HuH-7.5 (cell line): ENCODE measurements at places on chromosomes 12 and 14.

GRCh38 chr12:129245769-129246168 lies 392.5 kb downstream of the GLT1D1 start:
- DNase-seq = no peak

DNA sequence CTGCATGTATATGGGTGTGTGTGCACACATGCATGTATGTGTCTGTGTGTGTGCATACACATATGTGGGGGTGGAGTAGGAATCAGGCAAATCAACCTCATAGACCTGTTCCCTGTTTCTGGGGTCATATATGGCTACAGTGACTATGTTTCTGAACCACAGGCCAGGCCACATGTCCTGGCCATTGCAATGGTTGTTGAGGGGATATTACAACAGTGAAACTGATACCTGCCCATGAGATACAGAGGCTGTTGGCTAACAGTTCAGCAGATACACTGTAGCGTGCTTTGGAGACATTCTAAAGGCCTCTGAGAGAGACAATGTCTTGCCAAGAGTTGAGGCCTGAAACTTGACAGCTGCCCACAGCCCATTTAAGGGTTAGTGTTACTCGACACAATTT lies 47.3 kb upstream of the FOS start:
- DNase-seq = no peak

GRCh38 chr14:44700184-44700583 lies 193.1 kb upstream of the FSCB start:
- no peak for DNase-seq

DNA sequence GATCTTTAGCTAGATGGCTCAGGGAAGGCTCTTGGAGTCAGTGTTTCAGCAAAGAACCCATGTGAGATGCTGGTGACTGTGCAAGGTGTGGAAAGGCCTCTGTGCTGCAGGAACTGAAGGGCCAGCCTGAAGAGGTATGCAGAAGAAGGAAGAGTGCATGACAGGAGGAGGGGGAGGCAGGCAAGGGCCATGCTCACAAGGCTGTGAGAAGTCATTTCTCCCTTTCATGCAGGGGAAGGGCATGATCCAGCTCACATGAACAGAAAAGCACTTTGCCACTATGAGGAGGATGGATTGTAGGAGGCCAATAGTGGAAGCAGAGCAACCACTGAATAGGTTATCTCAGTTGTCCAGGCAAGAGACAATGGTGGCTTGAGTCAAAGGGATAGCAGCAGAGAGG lies 83.7 kb downstream of the SSPN start:
- no peak for DNase-seq

DNA sequence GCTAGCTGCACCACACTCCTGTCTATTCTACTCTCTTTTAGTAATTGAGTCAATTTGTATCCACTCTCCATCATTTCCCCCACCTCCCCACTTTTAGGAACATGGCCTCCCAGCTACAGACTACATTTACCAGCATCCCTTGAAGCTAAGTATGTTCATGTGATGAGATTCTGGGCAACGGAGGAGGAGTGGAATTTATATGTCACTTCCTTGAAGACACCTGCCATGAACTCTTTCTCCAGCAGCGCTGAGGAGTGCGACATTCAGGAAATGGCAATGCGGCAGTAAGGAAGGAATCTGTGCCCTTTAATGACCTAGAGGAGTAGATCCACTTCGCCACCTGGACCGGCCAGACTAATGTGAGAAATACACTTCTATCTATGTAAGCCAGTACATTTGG lies 243.7 kb upstream of the DIO2 start:
- DNase-seq = no peak

- no peak for DNase-seq
Observed at GRCh38 chr12:132427174-132427768, 62.7 kb upstream of the FBRSL1 start.

DNA sequence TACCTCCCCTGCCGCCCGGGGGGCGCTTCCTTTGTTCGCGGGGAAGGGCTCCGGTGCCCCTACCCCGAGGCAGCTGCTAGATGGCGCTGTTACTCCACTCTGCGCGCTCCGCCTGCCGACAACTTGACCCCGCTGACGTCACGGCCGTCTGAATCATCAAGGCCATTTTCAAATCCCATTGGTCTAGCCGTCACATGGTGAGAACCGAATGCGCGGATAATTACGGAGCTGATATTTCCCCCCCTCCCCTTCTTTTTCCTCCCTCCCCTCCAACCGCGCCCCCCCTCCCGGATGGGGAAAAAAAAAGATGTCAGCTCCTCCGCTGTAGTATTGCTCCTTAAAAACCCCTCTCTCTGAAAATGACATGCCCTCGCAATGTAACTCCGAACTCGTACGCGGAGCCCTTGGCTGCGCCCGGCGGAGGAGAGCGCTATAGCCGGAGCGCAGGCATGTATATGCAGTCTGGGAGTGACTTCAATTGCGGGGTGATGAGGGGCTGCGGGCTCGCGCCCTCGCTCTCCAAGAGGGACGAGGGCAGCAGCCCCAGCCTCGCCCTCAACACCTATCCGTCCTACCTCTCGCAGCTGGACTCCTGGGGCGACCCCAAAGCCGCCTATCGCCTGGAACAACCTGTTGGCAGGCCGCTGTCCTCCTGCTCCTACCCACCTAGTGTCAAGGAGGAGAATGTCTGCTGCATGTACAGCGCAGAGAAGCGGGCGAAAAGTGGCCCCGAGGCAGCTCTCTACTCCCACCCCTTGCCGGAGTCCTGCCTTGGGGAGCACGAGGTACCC lies at the start of gene HOXC10:
TSS of gene HOXC10 (plus strand) at position 246 of the 791 bp plus-strand sequence. CDS start at position 360, 114 bp downstream.
- DNase-seq = peak; percentile 97

DNA sequence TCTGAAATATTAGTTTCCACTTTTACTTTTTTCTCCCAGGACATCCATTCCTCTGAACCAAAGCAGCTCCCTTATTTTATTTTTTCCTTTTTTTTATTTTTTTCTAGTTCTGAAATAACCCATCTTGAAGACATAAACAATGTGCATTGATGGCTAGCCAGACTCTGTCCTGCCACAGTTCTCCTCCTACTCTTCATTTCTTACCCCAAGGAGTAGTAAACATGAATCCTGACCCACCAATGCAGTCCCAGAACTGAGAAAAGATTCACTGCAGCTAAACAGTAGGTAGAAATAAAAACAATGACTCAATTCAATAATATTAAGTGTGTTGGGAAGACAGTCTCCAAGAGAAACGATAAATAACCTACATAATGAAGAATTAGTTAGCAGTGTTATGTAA lies 65.7 kb upstream of the NOVA1 start:
- no peak for DNase-seq

GRCh38 chr12:131452444-131452860 lies 258.4 kb upstream of the SFSWAP start:
- peak; percentile 29 for DNase-seq

- no peak for DNase-seq
Observed at GRCh38 chr12:12392413-12392812, 35.5 kb downstream of the BORCS5 start.

- no peak for DNase-seq
Observed at GRCh38 chr12:107684029-107684795, 1.4 kb upstream of the PWP1 start.

GRCh38 chr14:100841761-100842403 lies 16.0 kb downstream of the MEG3 start:
- DNase-seq = no peak

GRCh38 chr12:12899530-12900380 lies 8.4 kb downstream of the GPRC5A start:
- no peak for DNase-seq

DNA sequence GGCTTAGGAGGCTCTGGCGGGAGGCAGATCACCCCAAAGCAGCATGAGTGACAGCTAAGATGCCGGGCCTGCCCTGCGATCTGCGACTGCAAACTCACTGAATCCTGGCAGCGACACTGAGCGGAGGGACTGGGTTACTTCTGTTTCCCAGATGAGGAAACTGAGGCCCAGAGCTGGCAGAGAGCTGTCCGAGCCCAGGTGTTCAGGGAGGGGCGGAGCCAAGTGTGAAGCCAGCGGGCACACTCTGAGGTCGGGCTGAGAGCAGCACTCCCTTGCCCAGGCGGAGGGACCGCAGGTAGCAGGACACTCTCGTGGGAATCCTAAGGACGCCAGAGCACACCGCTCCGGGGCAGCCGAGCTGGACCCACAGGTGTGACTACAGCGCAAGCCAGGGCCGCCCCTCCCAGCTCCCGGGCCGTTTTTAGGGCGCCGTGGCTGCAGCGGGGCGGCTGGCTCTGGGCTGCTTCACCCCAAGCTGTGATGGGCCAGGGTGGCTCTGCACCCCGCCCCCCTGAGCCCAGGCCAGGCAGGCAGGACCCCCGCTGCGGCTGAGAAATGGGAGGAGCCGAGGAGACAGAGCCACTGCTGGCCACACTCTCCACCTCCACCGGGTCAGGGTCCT lies 27.4 kb downstream of the MMP17 start:
- DNase-seq = no peak

DNA sequence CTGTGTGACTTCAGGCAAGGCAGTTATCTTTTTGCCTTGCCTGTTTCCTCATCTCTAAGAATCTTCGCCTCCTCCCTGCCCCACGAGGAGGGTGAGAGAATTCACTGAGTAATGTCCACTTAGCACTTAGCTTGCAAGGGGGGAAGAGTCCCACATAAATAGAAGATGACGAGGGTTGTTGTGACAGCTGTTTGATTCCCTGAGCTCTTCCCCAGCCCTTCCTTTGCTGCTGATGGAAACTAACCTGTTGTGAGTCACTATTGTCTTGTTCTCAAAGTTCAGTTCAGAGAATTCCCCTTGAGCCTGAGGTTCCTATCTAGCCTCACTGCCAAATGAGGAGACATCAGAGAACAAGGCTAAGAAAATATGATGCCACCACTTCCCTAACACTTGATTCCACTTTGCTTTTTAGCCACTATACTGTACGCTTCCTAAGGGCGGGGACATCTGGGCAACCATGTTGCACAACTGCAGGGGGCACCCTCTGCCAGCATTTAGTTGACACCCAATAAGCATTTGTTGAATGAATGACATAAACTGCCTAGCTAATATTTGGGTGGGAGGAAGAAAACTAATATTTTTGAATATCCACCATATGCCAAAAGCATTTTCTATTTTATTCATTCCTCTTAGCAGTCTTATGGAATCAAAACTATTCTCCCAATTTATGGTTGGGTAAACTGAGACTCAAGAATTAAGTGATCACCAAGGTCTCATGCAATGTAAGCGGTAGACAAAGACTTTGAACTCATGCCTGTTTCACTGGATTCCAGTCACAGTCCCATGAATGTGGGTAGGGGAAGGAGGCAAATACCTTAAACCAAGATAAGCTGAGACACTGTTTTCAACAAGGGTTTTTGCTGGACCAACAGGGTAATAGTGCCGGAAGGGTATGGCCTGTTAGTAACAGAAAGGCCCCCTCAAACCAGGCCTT lies 77.6 kb downstream of the ZFP36L1 start:
- DNase-seq = no peak

- no peak for DNase-seq
Observed at GRCh38 chr14:22088614-22089342, 415.2 kb upstream of the OR4E1 start.

DNA sequence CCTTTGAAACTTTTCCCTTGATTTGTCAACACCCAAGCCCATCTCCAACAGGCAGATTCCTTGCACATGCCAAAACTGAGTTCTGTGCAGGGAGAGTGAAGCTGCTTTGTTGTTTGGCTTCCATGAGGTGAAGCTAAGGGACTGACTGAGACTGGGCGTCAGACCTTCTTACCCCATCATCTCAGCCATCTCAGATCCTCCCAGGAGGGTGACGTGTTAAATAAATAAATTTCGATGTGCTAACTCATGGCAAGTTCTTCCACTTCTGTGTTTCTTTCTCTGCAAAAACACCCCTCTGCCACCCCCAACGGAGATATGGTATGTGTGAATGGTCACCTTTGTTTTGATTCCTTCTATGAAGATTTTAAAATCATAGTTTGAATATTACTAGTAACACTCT lies 17.8 kb downstream of the UTP20 start:
- no peak for DNase-seq

- DNase-seq = no peak
Observed at GRCh38 chr12:52634266-52635056, 16.1 kb upstream of the KRT73 start.

DNA sequence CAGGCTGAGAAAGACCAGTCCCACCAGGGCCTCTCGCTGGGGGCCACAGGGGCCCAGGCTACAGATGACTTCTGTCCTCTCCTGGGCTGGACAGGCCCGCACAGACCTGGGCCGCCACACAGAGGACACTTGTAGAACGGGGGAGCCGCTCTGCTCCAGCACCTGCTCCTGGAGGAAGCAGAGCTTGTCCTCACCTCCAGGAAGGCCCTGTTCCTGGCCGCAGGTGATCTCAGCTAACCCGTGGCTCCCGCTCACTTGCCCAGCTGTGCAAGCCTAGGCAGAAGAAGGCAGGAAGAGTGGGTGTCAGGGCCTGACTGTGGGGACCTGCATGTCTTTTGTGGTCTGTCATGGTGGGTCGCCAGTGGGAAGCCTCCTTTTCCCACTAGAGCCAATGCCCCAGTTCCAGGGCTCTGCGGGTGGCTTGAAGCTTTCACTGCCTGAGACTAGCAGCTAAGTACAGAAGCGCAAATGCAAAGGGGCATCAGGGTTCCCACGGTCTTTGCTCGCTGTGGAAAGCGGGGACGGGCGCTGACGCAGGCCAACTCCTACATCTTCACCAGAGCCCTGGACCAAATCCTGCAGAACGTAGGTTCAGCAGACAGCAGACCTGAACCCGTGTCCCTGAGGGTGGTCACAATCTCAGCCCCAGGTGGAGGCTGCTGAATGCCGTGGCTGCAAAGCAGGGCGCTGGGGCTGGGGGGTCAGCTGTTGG lies 8.8 kb upstream of the CEP170B start:
- DNase-seq = no peak

DNA sequence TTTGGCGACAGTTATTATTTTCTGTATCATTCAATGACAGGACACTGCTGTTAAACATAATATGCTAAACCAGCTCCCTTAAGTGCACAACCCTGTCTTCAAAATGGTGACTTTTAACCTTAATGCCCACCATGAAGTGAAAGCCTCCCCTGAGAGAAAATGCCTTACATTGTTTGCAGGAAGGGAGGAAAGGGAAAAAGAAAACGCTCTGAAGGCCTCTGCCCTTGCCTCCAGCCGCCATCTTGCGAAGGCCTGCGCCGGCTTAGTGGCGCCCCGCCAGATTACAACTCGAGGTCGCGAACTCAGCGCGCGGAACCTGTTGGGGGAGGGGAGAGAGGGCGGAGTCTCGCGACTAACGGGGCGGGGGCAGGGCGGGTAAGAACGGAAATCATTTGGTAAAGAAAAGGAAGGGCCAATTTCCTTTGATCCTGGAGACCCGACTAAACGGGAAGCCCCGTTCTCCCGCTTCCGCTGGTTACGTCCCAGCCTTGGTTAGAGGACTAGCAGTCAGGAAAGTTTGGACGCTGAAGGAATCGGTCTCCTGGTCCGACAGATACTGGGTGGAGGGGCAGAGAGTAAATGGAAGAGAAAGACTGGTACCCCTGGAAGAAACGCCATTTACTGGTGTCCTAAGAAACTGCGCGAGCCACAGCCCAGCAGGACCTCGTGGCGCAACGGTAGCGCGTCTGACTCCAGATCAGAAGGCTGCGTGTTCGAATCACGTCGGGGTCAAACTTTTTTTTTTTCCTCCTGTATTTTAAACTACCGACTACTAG lies 11.6 kb upstream of the TMPO start:
- peak; percentile 46 for DNase-seq
